ENCODE measurements at places on chromosomes 7 and 10. TPM values are rescaled to one million over a fixed set of nuclear protein-coding genes. Genes with fewer than 3 reads are reported as not detected.

THSD7A gene
- total RNA-seq, result 4.4 TPM

DNA sequence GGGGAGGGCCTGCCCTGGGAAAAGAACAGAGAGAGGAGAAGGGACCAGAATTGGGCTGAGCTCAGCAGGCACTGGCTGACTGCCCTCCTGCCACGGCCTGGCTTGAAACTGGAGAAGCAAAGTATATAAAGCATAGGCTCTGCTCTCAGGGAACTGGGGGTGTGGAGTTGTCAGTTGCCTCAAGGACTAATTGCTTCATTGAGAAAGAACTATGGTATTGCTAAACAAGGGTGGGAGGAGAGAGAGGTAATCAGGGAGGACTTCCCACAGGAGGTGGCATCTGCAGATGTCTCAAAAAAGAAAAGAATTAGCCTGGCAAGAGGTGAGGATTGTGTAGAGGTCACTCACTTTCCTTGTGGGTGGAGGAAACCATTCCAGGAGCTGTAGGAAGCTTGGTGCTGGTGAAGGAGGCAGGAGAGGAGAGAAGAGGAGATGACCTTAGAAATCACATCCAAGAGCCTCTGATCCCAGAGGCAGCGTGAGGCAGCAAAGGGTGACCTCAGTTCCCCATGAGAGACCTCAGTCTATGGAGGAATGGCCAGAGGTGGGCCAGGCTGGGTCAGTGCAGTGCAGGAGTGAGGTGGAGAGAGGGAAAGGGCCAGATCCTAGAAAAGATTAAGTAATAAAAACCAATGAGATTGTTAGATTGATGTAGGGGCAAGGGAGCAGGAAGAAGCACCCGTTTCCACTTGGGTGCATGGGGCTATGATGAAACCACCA, 2.4 kb downstream of the PILRB start:
- H3K4me1 ChIP-seq, result no peaks in the 10 kb centered on the region
- peaks cover 4% of the 10 kb centered on the region for H3K36me3 ChIP-seq
- no peak overlapping the region for H3K27ac ChIP-seq
- no peak overlapping the region for H3K4me3 ChIP-seq

GRCh38 chr7:139893461-139893860, 64.4 kb downstream of the TBXAS1 start:
- DNase-seq, result no peak
- no peaks in the 10 kb centered on the region for H3K27me3 ChIP-seq
- no peaks in the 10 kb centered on the region for H3K36me3 ChIP-seq
- H3K4me3 ChIP-seq, result no peak overlapping the region

DNA sequence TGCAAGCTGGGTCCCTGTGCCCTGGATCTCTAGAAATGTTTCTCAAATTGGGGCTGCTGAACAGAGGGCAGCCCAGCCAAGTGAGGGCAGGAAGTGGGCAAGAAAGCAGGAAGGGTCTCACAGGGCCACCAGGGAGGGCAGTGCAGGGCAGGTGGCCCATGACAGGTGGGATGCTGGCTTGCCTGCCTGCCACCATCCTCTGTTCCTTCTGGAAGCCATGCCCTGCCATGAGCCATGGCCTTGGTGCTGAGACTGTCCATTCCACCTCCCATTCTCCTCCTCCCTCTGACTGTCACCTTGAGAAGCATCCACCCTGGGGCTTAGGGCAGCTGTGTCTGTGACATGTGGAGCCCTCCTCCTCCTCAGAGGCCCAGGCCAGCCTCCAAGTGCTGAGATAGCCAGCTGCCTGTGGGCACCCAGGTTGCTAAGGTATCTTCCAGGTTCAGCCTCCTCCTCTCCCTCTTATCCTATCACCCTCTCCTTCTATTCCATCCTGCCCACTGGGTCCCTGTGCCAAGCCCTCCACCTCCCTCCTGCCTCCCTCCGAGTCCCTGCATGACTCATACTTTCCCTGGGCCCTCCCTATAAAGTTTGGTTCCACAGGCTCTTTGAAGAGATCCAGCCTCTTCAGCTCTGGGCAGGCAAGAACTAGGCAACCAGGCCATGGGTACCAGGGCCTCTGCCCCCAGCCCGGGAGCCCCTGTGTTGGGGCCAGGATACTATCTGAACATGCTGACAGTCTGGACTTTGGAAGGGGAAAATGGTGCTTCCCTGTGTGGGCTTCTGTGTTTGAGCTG, 1.3 kb downstream of the VSIR start:
- no peaks in the 10 kb centered on the region for H3K27me3 ChIP-seq
- peak overlapping the region; percentile 59 for H3K4me3 ChIP-seq
- no peaks in the 10 kb centered on the region for H3K36me3 ChIP-seq
- peak overlapping the region; percentile 82 for H3K27ac ChIP-seq
- peaks cover 11% of the 10 kb centered on the region for H3K4me1 ChIP-seq

DNA sequence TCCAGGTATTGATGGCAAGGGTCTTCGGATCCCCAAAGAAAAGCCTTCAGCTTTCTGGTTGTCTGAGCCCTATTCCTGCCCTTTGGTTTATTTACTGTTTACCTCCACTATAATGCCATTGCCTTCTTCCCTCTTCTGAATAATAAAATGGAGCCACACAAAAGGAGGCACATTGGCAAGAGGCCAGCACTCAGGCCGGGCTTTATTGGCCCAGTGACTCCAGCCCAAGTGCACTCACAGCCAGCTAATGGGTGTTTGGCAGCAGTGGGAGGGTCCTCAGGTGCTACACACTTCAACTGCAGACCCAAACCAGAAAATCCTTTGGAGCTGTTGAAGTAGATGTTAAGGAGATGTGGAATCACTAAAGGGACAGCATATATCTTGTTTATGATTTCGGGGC, 336.0 kb downstream of the PLXNA4 start:
- no peaks in the 10 kb centered on the region for H3K4me1 ChIP-seq
- no peaks in the 10 kb centered on the region for H3K36me3 ChIP-seq
- no peak overlapping the region for H3K27ac ChIP-seq
- H3K4me3 ChIP-seq, result no peak overlapping the region
- no peaks in the 10 kb centered on the region for H3K27me3 ChIP-seq

GRCh38 chr7:41977151-41977651, 259.8 kb downstream of the GLI3 start:
- H3K4me3 ChIP-seq, result no peak overlapping the region
- no peaks in the 10 kb centered on the region for H3K27me3 ChIP-seq
- no peaks in the 10 kb centered on the region for H3K36me3 ChIP-seq
- DNase-seq, result no peak
- H3K27ac ChIP-seq, result peak overlapping the region; percentile 8

- no peaks in the 10 kb centered on the region for H3K36me3 ChIP-seq
- peak overlapping the region; percentile 27 for H3K4me3 ChIP-seq
- DNase-seq, result no peak
- H3K27ac ChIP-seq, result no peak overlapping the region
- no peaks in the 10 kb centered on the region for H3K4me1 ChIP-seq
These were observed 815 bp downstream of the NEUROG3 start for GRCh38 chr10:69572159-69573055.

EIF5AL1 gene
- 0.16 TPM for total RNA-seq

- no peak overlapping the region for H3K27ac ChIP-seq
- H3K4me3 ChIP-seq, result no peak overlapping the region
- DNase-seq, result no peak
- no peaks in the 10 kb centered on the region for H3K27me3 ChIP-seq
- no peaks in the 10 kb centered on the region for H3K36me3 ChIP-seq
These were observed 221.2 kb downstream of the CCSER2 start for GRCh38 chr10:84549368-84550165.

GRCh38 chr7:138515001-138515528, 55.0 kb downstream of the TRIM24 start:
- H3K4me3 ChIP-seq, result no peak overlapping the region
- no peaks in the 10 kb centered on the region for H3K36me3 ChIP-seq
- H3K4me1 ChIP-seq, result no peaks in the 10 kb centered on the region
- no peak overlapping the region for H3K27ac ChIP-seq
- DNase-seq, result no peak

DNA sequence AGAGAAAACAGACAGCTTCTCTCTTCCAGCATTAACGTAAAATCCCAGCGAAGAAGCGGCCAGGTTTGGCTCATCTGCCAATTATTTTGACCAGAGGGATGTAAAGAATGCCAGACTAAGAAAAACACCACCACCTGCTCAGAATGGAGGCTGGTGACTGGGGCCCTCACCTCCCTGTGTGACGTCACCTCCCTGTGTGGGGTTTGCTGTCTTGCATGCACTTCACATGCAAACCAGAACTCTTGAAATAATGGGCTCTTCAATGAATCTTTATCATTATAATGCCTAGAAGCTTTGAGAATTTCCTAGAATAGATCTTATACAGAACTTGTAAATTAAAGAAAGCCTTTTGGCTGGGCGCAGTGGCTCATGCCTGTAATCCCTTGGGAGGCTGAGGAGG, 101.8 kb upstream of the WAC start:
- DNase-seq, result no peak
- H3K4me1 ChIP-seq, result no peaks in the 10 kb centered on the region
- no peak overlapping the region for H3K4me3 ChIP-seq
- no peaks in the 10 kb centered on the region for H3K27me3 ChIP-seq
- no peak overlapping the region for H3K27ac ChIP-seq

PIP gene
- total RNA-seq, result 1,201 TPM

GRCh38 chr10:22303461-22303860, 12.7 kb upstream of the COMMD3 start:
- H3K27ac ChIP-seq, result no peak overlapping the region
- no peak for DNase-seq
- no peaks in the 10 kb centered on the region for H3K36me3 ChIP-seq
- no peaks in the 10 kb centered on the region for H3K4me1 ChIP-seq

DNA sequence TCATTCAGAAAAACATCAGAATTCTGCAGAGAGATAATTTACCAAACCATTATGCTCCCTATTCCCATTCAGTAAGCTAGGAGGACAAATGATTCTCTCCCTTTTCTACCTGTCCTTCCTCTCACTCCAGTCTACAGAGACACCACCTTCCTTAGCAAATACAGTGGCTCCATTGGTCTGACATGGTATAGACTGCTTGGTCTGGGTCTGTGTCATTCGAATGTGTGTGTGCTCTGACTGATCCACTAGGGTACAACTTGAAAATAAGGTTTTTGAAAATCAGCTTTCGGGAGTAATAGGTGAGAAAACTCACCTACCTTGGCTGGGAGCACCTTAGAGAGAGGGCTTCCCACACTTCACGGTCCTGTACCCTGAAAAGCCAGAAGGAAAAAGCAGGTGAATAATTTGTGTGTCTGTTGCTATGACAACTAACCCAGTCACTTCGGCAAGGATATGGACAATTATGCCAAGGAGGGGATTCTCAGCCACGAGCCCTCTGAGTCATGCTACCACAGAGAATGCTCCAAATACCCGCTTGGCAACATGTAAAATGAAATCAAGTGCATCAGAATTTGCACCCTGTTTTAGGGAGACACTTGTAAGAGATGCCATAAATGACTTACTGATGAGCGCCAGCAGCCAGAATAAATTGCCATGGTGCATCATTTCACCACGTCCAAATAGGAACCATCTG, 114.5 kb upstream of the PRKCQ start:
- DNase-seq, result no peak
- H3K27me3 ChIP-seq, result no peaks in the 10 kb centered on the region
- H3K27ac ChIP-seq, result no peak overlapping the region
- no peaks in the 10 kb centered on the region for H3K4me1 ChIP-seq
- no peak overlapping the region for H3K4me3 ChIP-seq
- no peaks in the 10 kb centered on the region for H3K36me3 ChIP-seq

SPDYE1 gene
- total RNA-seq, result not detected

GRCh38 chr10:16242859-16243613, 193.8 kb upstream of the PTER start:
- no peak overlapping the region for H3K4me3 ChIP-seq
- H3K36me3 ChIP-seq, result no peaks in the 10 kb centered on the region
- DNase-seq, result no peak
- no peaks in the 10 kb centered on the region for H3K27me3 ChIP-seq
- H3K27ac ChIP-seq, result no peak overlapping the region

GFRA1 gene
- total RNA-seq, result 98.5 TPM

DNA sequence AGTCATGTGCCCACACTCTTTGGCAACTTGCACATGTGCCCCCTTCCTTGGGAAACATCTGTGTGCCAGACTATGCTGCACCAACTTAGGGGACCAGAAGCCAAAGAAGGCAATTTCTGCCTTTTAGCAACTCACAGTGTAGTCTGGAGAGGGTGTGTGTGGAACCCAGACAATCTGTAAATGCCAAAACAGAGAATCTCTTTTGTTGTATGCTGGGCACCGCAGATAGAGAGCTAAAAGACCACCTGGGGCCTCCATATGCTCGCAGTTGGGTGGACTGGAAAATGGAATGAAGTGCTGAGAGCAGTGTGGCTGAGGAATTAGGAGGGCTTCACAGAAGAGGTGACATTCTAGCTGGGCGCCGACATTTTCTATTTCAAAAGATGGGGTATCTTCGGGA, 26.4 kb downstream of the UBTD1 start:
- H3K27me3 ChIP-seq, result no peaks in the 10 kb centered on the region
- no peak overlapping the region for H3K27ac ChIP-seq
- no peak overlapping the region for H3K4me3 ChIP-seq
- no peak for DNase-seq
- no peaks in the 10 kb centered on the region for H3K4me1 ChIP-seq

- H3K4me1 ChIP-seq, result no peaks in the 10 kb centered on the region
- H3K36me3 ChIP-seq, result no peaks in the 10 kb centered on the region
- DNase-seq, result no peak
- H3K4me3 ChIP-seq, result no peak overlapping the region
- H3K27me3 ChIP-seq, result no peaks in the 10 kb centered on the region
- peak overlapping the region; percentile 59 for H3K27ac ChIP-seq
These were observed 19.6 kb downstream of the GIMAP4 start for GRCh38 chr7:150586785-150587152.

DNA sequence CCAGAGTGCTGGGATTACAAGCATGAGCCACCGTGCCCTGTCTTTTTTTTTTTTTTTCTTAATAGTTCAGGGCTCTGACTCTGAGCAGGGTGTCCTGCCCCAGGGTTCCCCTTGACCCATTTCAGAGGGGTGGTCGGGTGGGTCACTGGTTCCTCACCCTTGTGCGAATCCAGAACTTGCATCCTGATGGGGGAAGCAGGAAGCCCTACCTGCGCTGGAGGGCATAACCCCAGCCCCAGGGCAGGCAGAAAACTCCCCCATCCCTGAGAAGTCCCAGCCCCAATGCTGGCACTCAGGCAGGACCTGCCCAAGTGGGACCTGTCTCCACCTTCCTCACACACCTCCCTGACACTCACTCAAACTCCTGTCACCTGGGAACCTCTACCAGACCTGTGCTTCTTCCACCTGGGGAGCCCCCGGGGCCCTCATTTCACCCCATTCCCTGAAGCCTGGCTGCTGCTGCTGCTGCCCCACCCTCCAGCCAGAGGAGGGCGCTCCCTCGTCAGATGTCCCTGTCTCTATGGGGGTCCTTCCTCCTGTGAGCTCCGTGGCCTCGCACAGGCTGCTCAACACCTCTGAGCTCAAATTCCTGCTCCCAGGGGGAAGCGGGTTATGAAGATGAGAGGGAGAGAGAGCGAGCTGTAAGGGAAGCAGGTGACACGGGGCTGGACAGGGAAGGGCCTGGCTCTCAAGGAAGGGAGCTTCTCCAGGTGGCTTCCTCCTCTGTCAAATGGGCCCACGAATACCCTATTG, 15.1 kb upstream of the ZNF273 start:
- no peaks in the 10 kb centered on the region for H3K36me3 ChIP-seq
- H3K4me1 ChIP-seq, result no peaks in the 10 kb centered on the region

MRC1 gene
- 13.8 TPM for total RNA-seq

- H3K4me1 ChIP-seq, result no peaks in the 10 kb centered on the region
- no peak overlapping the region for H3K27ac ChIP-seq
- DNase-seq, result no peak
- H3K36me3 ChIP-seq, result no peaks in the 10 kb centered on the region
These were observed 877.6 kb downstream of the LRMDA start for GRCh38 chr10:76309070-76309469.
